ENCODE measurements at places on chromosomes 7 and 10.

DNA sequence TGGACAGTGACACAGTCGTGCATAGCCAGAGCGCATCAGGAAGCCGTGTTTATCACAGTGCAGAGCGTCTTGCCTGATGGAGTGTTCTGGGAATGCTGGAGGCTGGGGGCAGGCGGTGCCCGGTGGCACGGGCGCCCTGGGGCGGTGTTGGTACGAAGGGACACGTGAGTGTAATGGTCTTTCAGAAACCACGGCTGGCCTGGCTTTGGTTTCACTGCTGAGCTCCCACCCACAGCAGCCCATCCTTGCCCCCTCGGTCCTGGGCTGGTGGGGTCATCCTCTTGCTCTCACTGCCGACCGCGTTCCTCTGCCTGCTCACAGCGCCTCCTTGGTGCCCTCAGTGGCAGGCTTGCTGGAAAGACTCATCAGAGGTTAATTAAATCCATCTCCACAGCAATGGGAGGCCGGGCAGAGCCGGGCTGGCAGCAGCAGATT is 50.6 kb downstream of the NKX6-2 start:
- no peak for DNase-seq

GRCh38 chr10:78997635-78998618 is 70.8 kb upstream of the ZMIZ1 start:
- no peak for DNase-seq

- no peak for DNase-seq
Observed at GRCh38 chr10:76514321-76514720, 1082.9 kb downstream of the LRMDA start.

DNA sequence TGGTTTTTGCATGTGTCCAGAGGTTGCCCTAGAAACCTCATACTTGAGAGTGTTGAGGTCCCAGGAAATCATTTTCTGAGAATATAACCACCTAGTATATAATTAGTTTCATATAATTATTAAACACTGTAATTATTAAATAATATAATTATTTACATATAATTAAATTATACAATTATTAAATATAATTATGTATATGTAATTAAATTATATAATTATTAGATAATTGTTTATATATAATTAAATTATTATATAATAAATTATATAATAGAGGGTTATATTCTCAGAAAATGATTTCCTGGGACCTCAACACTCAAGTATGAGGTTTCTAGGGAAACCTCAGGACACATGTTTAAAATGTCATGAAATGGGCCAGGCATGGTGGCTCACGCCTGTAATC is 27.6 kb downstream of the SCRN1 start:
- no peak for DNase-seq

DNA sequence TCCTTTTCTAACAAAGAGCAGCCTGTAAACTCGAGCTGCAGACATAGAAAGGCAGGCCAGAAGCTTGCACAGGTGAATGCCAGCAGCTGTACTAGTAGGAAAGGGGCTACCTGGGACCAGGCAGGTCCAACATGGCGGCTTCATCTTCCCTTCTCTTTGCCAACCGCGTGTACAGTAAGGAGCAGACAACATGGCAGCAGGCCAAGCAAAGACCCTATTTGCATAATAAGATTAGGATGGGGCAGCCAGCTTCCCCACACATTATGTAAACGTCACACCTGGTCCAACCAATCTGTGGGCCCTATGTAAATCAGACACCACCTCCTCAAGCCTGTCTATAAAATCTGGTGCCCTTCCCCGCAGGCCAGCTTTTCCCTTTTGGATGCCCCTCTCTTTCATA is 1186.5 kb upstream of the AUTS2 start:
- peak; percentile 72 for DNase-seq

DNA sequence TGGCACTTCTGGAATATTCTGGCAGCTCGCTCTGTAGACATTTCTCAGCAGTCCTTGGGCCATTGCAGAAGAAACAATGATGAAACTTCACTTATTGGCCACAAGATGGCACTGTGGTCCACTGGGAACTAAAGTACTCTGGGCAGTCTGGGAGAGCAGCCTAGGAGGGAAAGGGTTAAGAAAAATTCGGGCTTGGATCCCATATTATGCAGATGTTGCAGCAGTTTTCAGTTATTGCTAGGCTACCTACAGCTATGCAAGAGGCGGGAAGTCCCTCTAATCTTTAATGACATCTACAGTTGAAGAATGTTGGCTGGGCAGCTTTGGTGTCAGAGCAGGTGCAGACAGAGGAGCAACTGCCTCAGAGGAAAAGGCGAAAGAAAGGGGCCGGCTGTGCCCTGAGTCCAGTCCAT is 201.7 kb upstream of the PRSS58 start:
- peak; percentile 19 for DNase-seq

DNA sequence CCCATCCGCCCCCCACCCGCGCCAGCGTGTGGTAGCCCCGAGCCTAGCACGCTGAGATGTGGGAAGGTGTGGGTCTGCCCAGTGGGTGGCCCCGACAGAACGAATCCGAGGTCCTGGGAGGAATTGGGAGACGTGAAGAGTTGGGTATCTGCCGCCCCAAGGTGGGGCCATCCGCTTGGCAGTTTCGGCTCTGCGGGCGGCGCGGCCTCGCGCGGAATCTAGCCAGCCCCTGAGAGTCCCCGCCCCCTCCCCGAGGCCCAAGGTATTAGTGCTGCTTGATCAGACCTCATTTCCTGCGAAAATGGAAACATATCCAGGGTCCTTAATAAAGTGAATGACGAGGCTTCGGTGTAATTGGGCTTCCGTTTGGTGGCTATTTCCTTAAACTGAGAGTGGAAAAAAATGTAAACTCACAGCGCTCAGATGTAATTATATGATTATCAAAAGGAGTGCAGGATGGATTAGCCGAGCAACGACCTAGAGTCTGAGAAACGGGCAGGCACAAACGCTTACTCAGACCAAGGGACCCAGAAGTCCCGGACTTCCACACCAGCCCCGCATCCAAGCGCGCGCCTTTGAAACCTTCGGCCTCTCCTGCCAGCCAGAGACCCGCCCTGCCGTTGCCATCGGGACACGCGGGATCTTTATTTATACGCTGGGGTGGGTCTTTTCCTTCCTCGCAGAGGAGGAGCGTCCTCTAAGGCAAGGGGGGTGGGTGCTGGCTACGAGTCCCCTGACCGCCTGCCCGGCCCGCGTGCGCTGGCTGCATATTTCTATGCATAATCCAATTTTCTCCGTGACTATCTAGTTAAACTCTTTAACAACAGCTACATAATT is 12.8 kb downstream of the LBX1 start:
- no peak for DNase-seq

GRCh38 chr7:22255834-22256233 is 101.1 kb downstream of the RAPGEF5 start:
- peak; percentile 10 for DNase-seq

DNA sequence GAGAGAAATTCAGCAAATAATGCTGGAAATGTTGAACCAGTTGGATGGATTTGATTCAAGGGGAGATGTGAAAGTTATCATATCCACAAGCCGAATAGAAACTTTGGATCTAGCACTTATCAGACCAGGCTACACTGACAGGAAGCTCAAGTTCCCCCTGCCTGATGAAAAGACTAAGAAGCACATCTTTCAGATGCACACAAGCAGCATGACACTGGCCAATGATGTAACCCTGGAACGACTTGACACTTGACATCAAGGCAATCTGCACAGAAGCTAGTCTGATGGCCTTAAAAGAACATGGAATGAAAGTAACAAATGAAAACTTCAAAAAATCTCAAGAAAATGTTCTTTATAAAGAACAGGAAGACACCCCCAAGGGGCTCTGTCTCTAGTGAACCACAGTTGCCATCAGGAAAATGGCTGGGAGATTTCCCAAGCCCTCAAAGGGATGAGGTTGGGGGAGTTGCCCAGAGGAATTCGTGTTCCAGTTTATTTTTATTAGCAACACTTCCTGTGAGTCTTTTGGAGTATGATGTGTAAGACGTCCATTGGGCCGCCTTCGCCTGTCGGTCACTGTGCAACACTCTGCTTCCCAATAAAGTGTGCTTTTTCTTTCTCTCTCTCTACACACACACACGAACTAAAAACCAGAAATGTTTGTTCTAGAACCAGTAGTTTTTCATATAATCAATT is 200.0 kb downstream of the HIBADH start:
- no peak for DNase-seq

DNA sequence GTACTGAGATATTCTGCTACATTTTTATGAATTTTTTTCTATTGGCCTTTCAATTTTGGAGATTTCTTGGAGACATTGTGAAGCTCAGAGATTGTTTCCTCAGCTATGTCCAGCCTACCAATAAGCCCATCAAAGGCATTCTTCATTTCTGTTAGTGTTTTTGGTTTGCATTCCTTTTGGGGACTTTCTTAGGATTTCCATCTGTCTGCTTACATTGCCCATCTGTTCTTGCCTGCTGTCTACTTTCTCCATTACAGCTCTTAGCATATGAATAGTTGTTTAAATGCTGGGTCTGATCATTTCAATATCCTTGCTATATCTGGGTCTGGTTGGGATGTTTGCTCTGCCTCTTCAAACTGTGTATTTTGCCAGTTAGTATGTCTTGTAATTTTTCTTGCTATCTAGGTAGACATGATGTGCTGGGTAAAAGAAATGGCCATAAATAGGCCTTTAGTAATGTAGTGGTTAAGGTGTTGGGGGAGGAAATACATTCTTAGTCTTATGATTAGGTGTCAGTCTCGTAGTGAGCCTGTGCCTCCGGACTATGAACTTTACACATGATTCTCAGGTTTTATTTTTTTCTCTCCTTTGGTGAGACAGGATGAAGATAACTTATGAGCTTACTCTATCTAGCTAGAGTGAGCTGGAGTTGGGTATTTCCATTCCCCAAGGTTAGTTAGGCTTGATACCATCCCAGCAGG is 32.6 kb upstream of the NME8 start:
- DNase-seq, result no peak

DNA sequence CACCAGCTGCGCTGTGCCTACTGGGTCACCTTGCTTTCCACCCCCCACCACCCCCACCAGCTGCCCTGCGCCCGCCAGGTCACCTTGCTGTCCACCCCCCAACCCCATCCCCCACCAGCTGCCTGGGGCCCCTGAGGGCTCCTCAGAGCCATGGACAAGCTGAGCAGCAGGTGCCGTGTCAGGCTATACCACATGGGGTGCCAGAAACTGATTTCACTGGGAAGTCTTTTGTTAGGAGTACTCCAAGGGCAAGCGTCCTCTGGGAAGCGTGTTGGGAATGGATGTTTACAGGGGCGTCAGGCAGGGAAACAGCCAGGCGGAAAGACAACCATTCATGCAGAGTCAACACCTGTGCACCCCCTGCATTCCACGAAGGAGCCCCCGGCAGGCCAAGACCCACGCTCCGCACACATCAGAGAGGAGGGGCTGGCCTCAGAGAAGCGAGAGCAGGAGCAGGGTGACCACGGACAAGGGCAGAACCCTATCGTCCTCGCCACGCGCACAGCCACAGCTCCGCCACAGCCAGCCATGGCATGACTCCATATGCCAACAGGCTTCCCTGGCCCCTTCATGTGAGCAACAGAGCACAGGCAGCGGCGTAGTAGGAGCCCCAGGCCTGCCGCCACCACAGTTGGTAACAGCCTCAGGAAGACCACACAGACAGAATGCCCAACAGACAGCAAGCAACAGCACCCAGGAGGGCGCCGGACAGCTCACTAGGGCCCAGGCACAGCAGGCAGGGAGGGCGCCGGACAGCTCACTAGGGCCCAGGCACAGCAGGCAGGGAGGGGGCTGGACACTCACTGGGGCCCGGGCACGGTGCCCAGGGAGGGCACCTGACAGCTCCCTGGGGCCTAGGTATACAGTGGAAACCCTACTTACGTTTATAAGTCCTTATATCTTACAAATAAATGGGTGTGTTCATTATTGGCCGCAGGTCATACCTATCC is 180.8 kb downstream of the MAD1L1 start:
- peak; percentile 76 for DNase-seq

GRCh38 chr10:99671386-99671785 is 12.1 kb downstream of the ENTPD7 start:
- DNase-seq, result no peak

DNA sequence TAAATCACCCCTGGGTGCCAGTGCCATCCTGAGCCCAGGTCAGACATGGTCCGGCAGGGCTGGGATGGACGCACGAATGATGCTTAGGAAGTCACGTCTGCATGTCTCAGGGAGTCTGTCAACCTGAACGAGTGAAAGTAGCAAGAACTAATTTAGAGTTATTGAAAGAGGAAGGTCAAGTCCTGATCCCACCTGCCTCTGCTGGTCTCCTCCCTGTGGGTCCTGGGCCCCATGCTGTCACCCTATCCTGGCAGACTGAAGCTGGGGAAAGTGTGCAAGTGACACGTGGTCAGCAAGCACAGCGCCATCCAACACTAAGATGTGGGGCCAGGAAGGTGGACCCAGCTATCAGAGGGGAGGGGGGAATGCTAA is 26.1 kb upstream of the GRID1 start:
- no peak for DNase-seq

DNA sequence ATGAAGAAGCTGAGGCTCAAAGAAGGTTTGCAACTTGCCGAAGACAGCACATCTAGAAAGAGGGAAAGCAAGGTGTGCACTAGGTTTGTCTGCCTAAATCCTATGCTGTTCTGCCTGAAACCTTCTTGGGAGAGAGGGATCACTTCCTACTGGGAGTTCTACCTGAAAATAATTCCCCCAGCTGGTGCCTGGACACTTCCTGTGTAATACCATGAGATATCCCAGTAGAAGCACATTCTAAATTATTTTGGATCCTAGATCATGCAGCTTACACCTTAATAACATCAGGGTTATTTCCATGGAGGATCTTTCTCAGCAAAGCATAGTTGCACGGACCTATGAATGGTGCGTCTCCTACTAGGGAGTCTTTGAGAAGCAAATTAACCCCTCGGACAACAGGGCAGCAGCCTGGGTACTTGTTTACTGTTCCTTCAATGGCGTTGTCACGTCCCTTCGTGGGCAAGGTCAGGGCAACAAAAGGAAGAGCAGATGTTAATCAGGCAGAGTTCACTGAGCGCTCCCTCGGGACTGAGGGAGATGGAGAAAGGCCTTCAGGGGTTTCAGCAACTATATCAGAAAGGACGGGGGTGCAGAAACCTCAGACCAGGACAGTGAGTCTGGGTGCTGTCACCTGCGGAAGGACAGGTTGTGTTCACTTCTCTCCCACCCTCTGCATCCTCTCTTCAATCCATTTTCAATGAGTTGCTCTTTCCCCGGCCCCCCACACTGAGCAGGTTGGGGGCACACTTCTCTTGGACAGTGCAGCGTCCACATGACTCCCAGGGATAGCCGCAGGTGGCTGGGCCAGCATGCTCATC is 44.0 kb downstream of the OAT start:
- no peak for DNase-seq

DNA sequence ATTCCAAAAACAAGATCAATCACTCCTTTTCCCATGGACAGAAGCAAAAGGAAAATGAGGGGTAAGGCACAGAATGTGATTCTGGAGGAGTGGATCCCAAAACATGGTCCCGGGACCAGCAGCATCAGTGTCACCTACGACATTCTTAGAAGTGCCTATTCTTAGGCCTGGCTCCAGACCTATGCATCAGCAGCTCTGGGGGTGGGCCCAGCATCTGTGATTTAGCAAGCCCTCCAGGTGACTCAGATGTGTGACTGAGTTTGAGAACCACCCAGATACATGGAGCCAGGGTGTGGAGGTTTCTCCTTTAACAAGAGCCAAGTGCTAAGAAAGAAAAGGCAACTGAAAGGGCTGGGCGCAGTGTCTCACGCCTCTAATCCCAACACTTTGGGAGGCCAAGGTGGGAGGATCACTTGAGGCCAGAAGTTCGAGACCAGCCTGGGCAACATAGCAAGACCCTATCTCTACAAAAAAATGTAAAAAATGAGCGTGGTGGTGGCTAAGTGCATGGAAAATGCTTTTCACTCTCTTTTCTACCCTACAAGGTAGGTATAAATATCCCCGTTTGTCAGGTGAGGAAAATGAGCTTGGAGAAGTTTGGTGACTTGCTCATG is 17.1 kb upstream of the ARPC1A start:
- no peak for DNase-seq

Data from NCI-H2081 (cell line).